ENCODE measurements at places on chromosomes 7 and 10.

GRCh38 chr7:133110312-133110711, 28.4 kb upstream of the CHCHD3 start:
- no peak for DNase-seq

DNA sequence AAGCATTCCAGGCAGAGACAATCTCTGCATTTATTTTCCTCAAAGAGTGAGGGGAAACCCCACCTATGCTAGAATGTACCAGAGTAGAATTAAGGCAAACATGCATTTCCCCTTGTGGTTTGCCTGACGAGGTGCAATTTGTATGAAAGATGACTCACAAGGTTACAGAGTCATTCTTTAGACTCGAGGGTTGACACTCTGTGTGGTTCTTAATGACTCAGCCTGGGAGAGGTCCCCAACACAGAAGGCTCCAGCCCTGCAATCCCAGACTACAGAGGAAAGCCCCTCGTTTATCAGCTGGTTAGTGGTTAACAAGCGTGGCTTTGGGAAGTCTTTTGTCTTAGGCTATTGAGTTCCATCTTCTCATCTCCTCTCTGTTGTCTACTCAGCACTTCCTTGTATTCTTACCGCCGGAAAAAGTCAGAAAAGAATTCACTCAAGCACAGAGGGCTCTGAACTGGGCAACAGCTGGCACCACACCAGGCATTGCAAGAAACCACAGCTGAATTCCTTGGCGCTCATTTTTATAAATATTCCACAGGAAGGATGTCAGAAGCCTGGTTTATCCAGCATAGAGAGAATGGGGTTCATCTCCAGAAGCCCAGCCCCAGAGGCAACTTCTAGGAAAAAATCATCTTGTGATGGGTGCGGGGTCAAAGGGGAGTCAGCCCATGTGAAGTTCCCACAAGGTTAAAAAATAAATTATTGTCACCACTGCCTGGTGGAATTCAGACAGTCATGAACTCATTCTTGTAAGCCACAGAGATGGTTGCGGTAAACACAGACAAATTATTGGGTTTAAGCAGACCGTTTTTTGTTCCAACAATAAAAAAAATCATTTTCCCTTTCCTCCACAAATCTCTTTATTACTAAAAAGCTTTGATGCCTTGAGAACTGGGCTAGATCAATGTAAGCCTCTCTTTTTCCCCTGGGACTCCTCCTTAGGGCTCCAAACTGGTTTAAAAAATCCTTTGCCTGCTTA, 24.5 kb upstream of the SVIL start:
- no peak for DNase-seq

DNA sequence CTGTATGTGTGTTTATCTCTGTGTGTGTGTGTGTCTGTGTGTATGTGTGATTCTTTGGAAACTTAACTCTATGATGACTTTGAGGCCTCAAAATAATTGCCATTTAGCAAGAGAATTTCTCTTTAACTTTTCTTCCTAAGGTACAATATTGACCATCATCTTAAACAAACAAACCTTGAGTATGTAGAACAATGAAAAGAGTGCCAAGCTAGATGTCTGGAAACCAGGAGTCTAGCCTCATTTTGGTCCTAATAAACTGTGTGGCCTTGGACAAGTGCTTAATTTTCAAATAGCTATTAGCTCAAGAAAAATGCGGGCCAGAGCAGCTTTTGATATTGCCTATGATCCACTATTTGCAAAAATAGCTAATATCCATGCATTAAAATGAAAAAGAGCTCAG, 119.3 kb downstream of the RNLS start:
- DNase-seq = no peak

- no peak for DNase-seq
Measured at GRCh38 chr7:69439636-69440325, 158.5 kb upstream of the AUTS2 start.

DNA sequence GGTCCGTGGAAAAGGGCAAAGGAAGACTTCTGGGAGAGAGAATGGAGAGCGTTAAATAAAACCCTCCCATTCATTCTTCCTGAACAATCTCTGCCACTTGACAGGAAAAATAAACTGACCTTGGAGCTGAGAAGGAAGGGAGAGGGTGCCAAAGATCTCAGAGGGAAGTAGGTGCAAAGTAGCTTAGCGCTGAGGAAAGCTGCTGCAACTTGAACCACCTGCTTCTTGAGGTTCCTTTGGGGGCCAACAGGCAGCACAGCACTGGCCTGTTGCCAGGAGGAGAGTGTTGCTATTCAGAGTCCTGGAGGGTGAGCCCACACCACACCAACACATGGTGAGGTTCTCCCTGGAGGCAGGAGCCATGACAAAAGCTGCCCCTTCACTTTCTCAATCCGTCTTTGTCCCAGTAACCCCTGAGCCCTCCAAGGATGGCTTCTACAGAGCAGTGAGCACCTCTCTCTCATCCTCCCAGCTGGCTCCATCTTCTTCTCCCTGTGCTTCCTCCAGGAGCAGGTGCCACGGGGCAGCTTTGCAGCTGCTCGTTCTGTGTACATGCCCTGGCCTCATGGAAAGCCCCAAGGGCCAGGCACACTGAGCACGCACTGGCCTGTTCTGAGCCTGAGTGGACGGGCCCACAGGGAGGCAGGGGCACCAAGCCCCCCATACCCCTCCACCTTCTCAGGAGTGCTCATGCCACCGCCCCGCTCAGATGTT, 101.3 kb downstream of the STRA8 start:
- no peak for DNase-seq

DNA sequence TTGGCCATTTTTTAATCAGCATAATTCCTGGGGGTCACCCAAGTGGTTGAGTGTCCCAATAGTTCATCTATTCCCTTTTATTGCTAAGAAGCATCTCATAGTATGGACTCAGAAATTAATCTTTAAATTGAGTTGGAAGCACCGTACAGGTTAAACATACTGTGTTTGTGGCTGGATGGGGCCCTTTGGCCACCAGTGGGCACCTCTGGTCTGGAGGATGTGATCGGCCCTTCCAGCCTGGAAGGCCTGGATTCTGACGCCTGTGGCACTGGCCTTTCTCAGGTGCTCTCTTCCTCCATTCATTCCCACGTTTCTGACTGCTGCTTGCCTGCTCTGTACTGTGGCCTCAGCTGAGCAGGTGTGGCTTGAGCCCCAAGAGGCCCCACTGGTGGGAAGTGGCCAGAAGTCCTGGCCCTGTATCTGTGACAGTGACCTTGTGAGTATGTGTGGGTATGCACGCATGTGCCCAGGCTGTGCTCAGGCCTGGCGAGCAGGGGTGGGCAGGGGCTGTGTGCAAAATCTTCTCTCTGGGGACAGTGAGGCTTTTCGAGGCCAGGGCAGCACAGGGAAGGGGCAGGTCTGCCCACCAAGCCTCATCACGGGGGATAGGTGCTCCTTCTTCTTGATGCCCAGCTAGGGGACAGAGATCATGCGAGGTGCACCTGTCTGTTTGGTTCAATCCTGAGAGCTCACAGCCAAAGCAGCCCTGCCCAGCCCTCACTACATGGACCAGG, 30.1 kb downstream of the LDB3 start:
- no peak for DNase-seq

- DNase-seq = no peak
Measured at GRCh38 chr7:21338728-21339164, 89.1 kb upstream of the SP4 start.

GRCh38 chr7:151626422-151627115, 106.9 kb upstream of the RHEB start:
- DNase-seq = no peak

DNA sequence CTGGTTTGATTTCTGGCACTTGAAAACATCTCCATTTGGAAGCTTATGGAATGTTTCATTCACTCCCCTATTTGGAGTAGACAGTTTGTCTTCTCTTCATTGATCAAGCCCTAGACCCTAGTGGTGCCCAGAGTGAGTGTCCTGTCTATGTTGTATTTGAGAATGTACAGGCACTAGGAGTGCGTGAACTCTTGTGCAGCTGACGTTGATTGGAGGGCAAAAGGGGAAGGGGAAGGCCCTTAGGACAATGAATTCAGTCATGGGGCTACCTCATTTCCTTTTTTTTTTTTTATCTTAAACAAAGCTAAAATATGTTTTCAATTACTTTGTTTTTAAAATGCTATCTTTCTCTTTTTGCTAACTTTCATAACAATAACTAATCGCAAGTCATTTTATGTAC, 66.5 kb downstream of the ADD3 start:
- DNase-seq = no peak

Data from activated naive CD4-positive, alpha-beta T cell (primary cell).